ENCODE measurements at places on chromosomes 6 and 20.

DNA sequence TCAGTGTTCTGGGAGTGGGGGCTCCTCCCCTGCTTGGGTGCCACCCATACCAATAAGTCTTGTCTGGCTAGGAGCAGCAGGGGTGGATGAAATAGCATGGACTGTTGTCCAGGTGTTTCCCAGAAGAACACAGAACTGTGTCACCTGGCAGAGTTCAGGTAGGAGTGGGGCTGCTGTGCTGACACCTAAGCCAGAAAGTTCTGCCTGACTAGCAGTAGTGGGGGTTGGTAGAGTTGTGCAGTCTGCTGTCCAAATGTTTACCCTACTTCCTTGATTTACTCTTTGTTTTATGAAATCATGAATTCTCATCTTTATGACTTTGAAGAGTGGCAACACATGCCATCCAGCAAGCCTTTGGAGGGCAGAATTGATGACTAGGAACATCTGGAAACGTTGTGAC, 27.3 kb upstream of the SLC35B3 start:
- DNase-seq: no peak

DNA sequence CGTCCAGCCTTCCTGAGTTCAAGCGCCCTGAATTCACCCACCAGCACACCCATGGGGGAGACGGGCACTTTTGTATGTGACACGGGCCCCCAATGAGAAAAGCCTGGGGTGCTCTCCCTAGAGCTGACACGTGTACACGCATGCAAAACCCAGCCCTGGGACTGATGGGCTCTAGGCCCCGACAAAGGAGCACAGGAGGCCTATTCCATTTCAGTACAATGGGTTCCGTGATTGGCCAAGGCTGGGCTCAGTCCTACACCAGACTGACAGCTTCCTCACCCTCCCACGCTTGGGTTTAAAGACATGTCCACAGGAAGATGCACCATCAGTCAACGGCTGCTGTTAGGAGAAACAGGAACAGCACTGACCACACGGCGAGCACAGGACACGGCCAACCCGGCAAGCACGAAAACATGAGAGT, 8.8 kb downstream of the ZBTB46 start:
- no peak for DNase-seq

DNA sequence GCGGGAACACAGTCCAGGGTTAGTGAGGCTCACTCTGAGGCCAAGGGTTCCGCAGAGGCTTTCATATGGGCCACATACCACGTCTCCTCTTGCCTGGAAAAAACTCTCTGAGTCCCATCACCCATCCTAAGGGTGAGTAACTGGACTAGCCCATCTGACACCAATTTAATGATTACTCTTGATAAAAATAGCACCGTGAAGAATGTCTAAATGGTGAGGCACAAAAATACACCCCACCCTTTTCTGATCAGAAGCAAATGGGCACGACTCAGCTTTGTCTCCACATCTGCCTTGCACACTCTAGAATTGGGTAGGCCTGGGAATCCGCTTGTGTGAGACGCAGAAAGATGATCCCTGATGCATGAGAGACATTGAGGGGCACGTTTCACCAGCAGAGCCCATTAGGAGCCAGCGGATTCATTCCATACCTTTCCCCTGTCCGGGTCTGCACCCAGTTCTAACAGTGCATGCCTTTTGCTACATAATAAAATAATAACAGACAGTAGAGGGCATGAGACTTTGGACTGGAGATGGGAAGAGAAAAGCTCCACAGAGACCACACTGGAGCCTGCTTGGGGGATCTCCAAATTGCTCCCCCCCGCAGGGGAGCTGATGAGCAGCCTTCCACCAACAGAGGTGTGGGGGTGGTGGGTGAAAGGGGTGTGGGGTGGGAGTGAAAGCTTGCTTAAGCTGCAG, 110.0 kb upstream of the KCNK16 start:
- DNase-seq: no peak

- DNase-seq: no peak
Measured at GRCh38 chr6:24547243-24547642, 52.5 kb downstream of the ALDH5A1 start.

- no peak for DNase-seq
Measured at GRCh38 chr20:64139199-64140060, 24.8 kb upstream of the MYT1 start.

GRCh38 chr6:67567842-67568241, 1067.2 kb upstream of the ADGRB3 start:
- DNase-seq: no peak

GRCh38 chr6:10487668-10488327, 33.4 kb upstream of the GCNT2 start:
- no peak for DNase-seq

- DNase-seq: no peak
Measured at GRCh38 chr6:130575971-130576370, 210.2 kb downstream of the TMEM200A start.

- no peak for DNase-seq
Measured at GRCh38 chr6:100810015-100810414, 71.1 kb downstream of the ASCC3 start.

DNA sequence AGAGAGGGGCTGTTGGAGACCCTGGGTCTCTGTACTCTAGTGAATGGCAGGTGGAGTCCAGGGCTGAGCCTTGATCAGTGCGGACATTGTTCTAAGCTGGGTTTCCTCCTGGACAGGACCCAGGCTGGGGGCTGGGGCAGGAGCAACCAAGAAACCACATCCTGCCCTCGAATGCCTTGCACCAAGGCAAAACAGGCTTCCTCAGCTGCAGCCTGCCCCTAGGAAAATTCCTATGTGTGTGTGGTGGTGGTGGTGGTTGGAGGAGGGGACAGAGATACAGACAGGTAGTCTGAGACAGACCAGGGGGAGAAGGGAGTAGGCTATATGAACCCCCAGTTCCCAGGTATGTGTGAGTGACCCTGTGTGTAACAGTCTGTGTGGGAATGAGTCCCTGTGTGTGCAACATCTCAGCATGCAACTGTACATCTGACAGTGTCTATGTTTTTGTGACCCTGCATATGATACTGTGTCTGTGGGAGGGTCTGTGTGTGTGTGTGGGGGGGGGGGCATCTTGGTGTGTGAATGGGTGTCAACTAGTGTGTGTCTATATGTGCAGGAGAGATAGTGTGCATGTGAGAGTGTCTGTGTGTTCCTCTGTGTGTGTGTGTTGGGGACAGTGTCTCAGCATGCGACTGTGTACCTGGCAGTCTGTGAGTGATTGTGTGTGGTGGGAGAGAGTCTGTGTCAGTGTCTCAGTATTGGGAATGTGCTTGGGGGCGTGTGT, 3.0 kb downstream of the GLP1R start:
- no peak for DNase-seq

GRCh38 chr20:23391707-23392310, 29.5 kb downstream of the NAPB start:
- no peak for DNase-seq

DNA sequence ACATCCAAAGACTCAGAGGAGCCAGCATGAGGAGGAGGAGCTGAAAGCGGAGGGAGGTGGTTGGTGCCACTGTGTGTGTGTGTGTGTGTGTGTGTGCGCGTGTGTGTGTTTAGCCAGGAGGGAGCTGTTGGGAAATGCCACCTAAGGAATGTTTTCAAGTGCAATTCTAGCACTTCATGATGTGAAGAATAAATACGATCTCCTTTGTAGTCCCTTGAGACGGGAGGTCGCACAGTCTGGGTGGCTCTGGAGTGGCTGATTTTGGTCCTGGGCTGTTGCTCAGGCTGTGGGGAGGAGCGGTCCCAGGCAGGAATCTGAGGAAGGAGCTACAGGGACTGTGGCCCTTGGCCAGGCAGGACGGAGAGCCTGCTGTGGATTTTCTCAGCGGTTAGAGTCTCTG, 93.7 kb downstream of the PPP1R14C start:
- DNase-seq: no peak

GRCh38 chr20:46802722-46803121, 91.9 kb upstream of the EYA2 start:
- DNase-seq: no peak
